ENCODE measurements at places on chromosomes 16 and 17. TPM values are rescaled to one million over a fixed set of nuclear protein-coding genes. Genes with fewer than 3 reads are reported as not detected.

GRCh38 chr16:77037696-77038347 is 153.2 kb upstream of the MON1B start:
- no peak for DNase-seq

GRCh38 chr16:27723711-27724481 is 174.0 kb downstream of the KATNIP start:
- DNase-seq = no peak

- DNase-seq = no peak
Measured at GRCh38 chr16:57838161-57838560, 35.9 kb upstream of the KIFC3 start.

- DNase-seq = no peak
Measured at GRCh38 chr16:1960665-1961630, 1.6 kb downstream of the NDUFB10 start.

The CCL22 gene
- total RNA-seq = not detected

GRCh38 chr17:77840513-77841165 is 117.9 kb upstream of the TNRC6C start:
- DNase-seq = no peak

GRCh38 chr17:66807182-66807581 is 27.7 kb upstream of the CACNG5 start:
- DNase-seq = no peak

The MYL4 gene
- not detected for total RNA-seq

- no peak for DNase-seq
Measured at GRCh38 chr16:31480851-31481536, 1.9 kb upstream of the SLC5A2 start.

DNA sequence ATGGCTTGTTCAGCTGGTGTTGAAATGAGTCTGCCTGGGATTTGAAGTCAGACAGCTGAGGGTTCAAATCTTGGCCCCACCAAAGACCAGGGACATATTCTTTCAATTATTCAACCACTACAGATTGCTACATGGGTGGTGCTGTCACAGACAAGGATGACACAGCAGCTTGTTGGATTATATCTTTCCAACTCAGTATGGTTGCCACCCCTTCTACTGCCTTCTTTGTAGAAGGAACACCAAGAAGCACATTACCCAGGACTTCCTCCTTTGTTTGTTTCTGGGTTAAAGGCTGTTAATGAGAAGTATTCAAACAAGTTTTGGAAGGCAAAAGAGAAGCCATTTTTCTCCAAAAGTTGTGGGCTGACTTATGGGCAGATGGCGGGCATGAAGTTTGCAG is 78.6 kb downstream of the COPRS start:
- DNase-seq = no peak

GRCh38 chr17:75404223-75404730 is 1.2 kb downstream of the GRB2 start:
- DNase-seq = peak; percentile 59
